ENCODE measurements at places on chromosomes 16 and 17.

DNA sequence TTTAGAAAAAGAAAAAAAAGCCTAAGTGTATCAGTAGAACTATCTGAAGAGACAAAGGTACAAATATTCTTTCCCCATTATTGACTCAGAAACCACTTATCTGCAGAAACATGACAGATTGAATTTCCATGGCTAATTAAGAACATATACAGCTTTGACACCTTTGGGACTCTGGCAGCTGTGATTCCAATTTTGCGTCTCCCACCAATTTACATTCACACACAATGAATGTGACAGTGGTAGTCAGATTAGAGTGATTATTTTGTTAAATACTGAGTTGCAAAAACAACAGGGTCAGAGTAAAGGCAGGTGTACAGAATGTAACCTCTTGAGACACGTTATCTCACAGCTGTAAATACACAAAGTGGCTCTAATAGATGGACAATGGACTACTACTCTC lies 5.3 kb upstream of the PPM1D start:
- DNase-seq, result no peak

DNA sequence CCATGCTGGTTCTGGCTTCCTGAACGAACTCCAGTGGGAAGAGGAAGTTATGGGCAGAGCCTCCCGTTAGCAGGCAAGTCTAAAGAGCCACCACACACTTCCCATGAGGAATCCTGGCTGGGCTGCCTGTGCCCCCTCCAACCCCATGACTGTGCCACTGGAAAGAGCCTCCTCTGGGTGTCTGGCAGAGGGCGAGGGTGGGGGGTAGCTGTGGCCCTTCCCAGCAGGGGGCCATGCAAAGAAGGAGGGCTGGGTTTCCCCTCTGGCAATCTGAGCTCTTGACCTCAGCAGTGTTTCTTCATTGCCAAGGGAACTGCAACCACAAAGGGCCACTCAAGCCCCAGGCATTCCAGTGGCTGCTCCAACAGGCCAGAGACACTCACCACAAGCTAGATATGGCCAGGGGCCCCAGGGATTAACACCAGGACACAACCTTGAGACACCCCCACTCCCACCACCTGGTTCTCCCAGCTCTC lies 1.7 kb upstream of the RRAD start:
- DNase-seq, result peak; percentile 40

GRCh38 chr17:64273006-64273405 lies 9.9 kb upstream of the TEX2 start:
- DNase-seq, result no peak

GRCh38 chr17:79269620-79270019 lies 195.0 kb downstream of the ENGASE start:
- peak; percentile 36 for DNase-seq

- no peak for DNase-seq
Measured at GRCh38 chr17:28368306-28368831, 1.7 kb downstream of the VTN start.

DNA sequence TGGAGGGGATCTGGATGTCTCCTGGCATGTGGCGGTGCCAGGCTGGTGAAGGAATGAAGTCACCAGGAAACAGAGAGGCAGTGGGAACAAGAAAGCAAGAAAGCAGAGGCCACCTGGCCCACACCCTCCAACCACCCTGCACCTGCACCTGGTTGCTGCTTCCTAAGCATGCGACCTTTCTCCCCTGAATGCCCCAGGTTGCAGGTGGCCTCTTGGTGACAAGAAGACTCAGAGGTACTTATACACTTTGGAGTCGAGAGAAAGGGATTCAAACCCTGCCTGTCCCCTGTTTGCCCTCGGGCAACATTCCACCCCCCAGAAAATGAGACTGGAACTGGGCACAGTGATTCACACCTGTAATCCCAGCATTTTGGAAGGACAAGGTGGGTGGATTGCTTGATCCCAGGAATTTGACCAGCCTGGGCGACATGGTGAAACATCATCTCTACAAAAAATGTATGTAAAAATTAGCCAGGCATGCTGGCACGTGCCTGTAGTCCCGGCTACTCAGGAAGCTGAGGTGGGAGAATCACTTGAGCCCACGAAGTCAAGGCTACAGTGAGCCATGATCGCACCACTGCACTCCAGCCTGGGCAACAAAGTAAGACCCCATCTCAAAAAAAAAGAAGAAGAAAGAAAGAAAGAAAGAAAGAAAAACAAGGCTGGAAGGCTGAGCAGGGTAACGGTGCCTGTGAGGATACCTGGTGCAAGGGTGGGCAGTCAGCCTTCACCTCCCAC lies 34.6 kb upstream of the TNRC6C start:
- no peak for DNase-seq

GRCh38 chr17:53659181-53659580 lies 163.5 kb upstream of the KIF2B start:
- no peak for DNase-seq

DNA sequence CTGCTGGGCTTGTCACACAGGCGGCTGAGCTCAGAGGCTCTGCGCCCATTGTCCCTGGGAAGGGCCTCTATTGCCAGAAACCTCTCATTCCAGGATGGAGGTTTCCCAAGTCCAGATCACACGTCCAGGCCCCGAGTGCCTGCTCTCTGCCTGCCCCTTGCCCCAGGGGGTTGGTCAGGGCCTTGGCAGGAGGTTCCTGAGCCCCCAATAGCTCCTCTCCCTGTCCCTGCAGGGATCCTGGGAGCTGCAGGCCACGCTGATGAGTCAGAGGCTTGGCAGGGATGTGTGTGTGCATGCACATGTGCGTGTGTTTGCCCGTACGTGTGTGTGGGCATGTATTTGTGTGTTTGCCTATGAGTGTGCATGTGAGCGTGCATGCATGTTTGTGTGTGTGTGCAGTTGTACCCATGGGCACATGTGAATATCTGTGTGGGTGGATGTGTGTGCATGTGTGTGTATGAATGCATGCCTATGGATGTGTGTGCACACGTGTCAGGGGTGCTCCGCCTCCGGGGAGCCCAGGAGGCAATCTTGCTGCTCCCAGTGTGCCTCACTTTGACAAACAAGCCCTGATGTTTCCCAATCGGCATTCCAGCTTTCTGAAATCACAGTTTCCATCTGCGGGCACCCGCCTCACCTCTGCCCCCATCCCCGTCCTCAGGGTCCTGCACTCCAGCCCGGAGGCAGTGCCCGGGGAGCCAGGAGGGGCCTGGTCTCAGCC lies 98.4 kb upstream of the GSE1 start:
- DNase-seq, result peak; percentile 61

DNA sequence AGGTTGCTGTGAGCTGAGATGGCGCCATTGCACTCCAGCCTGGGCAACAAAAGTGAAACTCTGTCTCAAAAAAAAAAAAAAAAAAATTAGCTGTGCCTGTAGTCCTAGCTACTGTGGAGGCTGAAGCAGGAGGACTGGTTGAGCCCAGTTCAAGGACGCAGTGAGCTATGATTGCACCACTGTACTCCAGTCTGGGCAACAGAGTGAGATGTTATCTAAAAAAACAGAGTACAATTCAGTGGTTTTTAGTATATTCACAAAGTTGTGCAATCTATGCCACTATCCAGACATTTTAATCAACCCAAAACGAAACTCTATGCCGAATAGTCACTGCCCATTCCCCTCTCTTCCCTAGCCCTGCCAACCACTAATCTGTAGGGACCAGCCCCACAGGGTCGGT lies 25.1 kb downstream of the C16orf54 start:
- no peak for DNase-seq

DNA sequence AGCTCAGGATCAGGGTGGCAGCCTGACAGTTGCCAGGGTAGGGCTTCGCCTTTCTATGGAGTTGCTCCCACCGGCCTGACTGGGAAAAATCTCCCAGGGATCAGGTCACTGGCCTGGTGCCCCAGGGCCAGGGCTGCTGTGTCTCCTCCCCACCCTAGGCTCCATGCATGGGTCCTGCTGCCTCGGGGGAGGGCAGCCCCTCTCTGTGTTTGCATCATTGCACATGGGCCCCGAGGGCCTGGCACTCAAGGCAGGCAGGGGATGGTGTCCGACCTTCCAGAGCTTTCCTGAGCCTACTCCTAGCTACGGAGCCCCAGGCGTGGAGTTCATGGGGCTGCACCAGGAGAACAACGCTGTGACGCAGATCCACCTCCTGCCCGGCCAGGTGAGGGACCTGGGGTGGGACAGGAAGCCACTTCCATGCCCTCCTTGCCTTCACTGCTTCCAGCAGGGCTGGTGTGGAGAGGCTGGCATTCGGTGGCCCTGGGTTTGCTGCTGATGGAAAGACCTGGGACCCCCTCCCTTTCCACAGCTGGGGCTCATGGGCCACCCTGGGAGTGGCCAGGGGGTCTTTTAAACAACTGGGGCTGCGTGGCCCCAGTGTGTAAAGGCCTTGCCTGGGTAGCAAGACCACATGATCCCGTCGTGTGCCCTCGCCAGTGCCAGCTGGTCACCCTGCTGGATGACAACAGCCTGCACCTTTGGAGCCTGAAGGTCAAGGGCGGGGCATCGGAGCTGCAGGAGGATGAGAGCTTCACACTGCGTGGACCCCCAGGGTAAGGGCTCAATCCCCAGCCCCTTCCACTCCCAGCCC lies 29.5 kb upstream of the MYO15B start:
- no peak for DNase-seq

DNA sequence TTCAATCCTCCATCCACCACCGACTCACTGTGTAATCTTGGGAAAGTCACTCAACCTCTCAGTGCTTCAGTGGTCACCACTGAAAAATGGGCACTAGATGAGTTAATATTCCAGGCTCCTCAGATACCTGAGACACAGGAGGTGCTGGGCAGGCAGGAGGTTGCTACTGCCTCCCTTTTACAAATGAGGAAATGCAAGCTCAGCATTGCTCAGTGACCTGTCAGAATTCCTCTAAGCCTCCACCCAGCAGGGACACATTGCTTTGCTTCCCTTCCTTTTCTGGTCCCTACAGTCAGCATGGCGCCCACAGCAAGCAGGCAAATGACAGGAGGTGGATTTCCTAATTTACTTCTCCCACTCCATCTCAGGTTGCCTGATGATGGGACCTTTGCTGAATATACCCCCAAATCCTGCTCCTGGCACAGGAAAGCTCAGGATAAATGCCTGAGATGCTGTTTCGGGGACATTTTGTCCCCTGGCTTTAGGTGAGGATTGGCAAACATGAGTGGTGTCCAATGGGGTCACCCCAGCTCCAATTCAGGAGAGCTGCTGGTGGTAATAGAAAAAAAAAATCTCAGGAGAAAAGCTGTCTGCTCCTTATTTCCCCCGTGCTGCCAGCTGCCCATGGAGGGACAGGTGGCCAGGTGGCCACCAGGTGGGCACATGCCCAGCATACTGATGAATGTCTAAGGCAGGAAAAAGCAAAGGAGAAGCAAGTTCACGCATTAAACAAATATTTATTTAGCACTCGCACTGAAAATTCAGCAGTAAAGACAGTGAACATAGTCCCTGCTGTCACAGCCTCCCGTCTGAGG lies 5.0 kb upstream of the KRT13 start:
- peak; percentile 47 for DNase-seq
